ENCODE measurements at places on chromosomes 7 and 10.

DNA sequence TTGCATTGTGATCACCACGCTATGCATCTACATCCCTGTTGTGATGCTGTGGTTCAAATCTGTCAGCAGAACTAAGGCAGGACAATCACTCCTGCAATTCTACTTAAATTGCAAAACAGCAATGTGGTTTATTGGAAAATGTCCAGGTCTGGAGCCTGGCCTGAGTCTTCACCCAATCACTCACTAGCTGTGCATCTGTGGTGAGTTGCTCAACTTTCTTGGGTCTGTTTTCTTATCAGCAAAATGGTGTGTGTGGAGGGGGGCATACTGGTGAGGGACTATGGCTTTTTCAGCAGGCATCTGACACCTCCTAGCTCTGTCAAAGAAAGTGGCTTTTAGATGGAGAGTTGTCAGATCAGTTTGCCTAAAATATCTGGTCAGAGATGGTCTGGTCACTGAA lies 108.3 kb upstream of the FEZF1 start:
- DNase-seq: no peak

- DNase-seq: peak; percentile 68
Observed at GRCh38 chr10:99845837-99846382, 63.5 kb downstream of the ABCC2 start.

- DNase-seq: no peak
Observed at GRCh38 chr10:63885156-63885555, 364.0 kb downstream of the REEP3 start.

- DNase-seq: no peak
Observed at GRCh38 chr7:2644562-2645273, 12.9 kb downstream of the TTYH3 start.

DNA sequence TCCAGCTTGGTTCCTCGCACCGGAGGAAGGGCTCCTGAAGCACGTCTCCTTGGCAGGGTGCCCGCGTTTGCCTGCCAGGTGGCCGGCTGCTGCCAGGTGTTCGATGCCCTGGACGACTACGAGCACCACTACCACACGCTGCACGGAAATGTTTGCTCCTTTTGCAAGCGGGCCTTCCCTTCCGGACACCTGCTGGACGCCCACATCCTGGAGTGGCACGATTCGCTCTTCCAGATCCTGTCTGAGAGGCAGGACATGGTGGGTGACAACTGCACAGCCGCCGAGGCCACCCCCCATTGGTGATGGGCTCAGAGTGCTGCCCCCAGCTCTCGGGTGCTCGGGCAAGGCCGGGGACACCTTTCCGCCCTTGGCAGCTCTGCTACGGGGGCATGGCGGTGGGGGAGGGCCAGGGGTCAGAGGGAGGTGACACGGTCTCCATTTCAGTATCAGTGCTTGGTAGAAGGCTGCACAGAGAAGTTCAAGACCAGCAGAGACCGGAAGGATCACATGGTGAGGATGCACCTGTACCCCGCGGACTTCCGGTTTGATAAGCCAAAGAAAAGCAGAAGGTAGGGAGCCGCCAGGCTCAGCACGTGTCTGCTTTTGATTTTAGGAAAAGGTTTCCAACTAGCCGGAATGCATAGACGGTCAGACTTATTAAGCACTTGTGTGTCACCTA lies 1.1 kb downstream of the ZNF511 start:
- DNase-seq: no peak

DNA sequence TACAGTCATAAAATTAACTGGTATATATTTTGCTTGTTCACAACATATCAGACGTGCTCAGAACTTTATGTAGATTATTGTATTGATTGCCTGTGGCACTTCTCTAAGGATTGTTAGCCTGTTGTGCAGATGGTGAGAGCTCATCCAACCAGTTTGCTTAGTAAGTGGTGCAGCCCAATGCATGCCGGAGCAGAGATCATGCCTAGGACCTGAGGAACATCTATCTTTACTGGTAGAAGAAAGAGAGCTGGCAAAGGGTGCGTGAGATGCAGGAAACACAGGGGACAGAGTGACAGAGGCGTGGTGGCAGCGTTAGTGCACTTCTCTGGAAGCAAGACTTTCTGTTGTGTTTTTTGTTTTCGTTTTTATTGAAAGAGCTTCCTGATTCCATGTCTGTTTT lies 35.9 kb downstream of the CCM2 start:
- DNase-seq: no peak

- DNase-seq: no peak
Observed at GRCh38 chr10:59907537-59907917, 1.2 kb upstream of the CCDC6 start.

DNA sequence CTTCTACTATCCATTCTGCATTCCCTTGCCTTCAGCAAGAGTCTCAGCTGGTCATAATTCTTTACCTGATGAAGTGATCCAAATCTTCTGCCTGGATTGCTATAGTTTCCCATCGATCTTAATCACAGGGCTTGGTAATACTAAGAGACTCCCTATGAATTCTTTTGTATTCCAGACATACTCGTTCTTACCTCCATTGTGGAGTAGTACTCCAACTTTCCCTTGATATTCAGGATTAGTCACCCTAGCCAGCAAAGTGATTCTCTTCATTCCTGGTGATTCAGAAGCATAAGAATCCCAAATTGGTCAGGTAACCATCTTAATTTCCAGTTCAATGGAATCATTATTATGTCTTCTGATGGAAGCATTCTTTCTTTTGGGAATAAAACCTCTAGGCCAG lies 96.7 kb downstream of the TWIST1 start:
- DNase-seq: no peak

DNA sequence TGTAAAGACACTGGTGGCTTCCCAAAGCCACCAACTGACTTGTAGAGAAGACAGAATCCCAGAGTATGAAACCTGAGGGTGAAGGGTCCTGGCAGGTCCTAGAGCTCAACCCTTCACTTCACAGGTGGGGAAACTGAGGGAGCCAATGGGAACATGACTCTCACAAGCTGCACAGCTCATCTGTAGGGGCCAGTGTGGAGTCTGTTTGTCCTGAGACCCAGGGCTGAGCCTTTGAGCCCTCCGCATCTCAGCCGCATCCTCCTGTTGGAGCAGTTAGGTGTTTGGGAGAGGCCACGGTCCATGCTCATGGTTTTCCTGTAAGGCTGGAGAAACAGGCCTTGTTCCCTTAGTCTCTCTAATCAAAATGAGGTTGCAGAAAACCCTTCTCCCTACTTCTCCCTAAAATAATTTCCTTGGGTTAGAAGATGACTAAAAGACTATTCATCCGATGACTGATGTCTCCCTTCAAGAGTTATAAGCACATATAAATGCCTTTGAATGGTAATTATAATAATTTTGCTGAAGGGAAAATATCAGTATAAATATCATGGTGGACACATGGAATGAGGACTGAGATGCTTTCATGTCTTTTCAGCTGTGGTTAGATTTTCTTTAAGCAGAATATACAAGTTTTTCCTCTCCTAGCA lies 10.3 kb downstream of the HTRA1 start:
- DNase-seq: peak; percentile 31

- no peak for DNase-seq
Observed at GRCh38 chr7:78279032-78279431, 480.5 kb downstream of the PHTF2 start.

DNA sequence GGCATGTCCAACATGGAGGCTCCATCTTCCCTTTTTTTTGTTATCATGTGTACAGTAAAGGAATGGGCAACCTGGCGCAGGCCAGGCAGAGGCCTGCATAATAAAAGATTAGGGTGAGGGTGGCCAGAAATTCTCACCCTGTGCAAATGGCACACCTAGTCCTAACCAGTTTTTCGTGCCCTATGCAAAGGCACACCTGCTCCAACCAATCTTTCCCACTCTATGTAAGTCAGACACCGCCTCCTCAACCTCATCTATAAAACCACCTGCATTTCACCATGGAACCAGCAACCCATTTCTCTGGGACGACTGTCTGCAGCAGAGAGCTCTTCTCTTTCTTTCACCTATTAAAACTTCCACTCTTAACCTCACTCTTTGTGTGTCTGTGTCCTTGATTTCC lies 16.1 kb downstream of the TBATA start:
- DNase-seq: peak; percentile 25

- no peak for DNase-seq
Observed at GRCh38 chr7:24304494-24305095, 20.6 kb downstream of the NPY start.

DNA sequence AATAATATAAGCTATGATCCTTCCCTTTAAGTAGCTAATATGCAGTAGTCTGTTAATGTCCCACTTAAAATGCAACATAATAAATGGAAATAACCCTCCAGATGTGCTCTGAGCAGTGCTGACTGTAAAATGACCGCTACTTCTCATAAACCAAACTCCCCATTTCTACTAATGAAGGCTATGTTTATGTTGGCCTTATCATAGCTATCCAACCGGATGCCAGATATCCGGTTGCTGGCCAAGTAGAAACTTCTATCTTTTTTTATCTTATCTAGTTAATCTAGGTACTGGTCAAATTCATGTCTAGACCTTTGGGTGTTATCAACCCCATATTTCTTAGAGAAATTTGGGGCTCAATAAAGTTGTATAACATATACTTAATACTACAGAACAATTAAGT lies 56.6 kb downstream of the CHRM2 start:
- no peak for DNase-seq

- no peak for DNase-seq
Observed at GRCh38 chr10:110415809-110416208, 81.9 kb upstream of the DUSP5 start.

DNA sequence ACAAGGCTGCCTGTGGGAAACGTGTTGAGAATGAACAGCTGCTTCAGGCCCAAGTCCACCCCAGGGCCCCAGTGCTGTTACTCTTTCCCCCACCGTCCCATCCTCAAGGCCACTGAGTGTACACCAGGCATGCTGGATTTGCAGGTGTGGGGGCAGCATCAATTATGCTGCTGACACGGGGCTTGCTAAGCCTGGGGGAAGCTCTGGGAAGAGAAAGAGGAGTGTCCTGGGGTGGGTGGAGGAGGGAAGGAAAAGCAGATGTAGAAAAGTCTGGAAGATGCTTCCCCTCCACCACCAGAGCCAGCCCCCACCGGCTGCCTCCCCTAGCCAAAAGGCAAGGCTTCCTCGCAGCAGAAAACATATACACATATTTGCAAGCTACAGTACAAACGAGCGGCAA lies 153.9 kb downstream of the CDH23 start:
- no peak for DNase-seq

GRCh38 chr10:13118784-13119410 lies 18.9 kb downstream of the OPTN start:
- DNase-seq: no peak

- DNase-seq: no peak
Observed at GRCh38 chr10:129055986-129056385, 411.1 kb upstream of the MGMT start.

DNA sequence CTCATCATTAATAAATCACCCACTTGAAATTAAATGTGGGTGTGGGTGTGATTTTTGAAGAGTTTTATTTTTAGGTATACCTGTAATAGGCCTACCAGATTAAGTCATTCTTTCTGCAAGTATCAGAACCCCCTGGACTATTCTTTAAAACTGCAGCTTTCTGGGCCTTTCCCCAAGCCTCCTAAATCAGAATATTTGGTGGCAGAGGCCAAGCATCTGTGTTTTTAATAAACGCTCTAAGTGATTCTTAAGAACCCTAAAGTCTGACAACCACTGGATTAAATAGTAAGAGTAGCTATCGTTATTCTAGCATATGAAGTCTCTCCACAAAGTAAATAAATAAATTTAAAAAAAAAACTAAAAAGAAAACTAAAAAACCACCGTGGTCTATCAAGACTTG lies 703.0 kb upstream of the NRP1 start:
- no peak for DNase-seq
